Osteoblast (primary cell): ENCODE measurements at places on chromosomes 3 and 15. TPM values are rescaled to one million over a fixed set of nuclear protein-coding genes. Genes with fewer than 3 reads are reported as not detected.

IMP3 gene
- 46.6 and 64.4 TPM in 2 replicates for total RNA-seq

GAP43 gene
- 2.1 and 3.6 TPM in 2 replicates for total RNA-seq

TMEM207 gene
- not detected in 2 replicates for total RNA-seq

TMEM158 gene
- total RNA-seq = 4.7 and 9.0 TPM in 2 replicates

KIF15 gene
- total RNA-seq = 1.5 and 1.8 TPM in 2 replicates

ACAN gene
- 4.7 and 12.7 TPM in 2 replicates for total RNA-seq

TM4SF4 gene
- under 0.01 TPM in 1 of 2 replicates, not detected in the other for total RNA-seq

GOLGA8T gene
- total RNA-seq = not detected in 2 replicates

FAM107A gene
- not detected in 2 replicates for total RNA-seq

DBR1 gene
- total RNA-seq = 16.3 and 17.1 TPM in 2 replicates

GXYLT2 gene
- 75.1 and 77.4 TPM in 2 replicates for total RNA-seq

HYAL1 gene
- total RNA-seq = under 0.01 and 0.59 TPM in 2 replicates

CASR gene
- total RNA-seq = not detected in 2 replicates

MON1A gene
- total RNA-seq = 13.0 and 14.1 TPM in 2 replicates

MESP2 gene
- 0.72 and 1.5 TPM in 2 replicates for total RNA-seq

C3orf22 gene
- not detected in 2 replicates for total RNA-seq

PAQR5 gene
- total RNA-seq = 1.1 and 1.5 TPM in 2 replicates

VPS8 gene
- total RNA-seq = 95.2 and 96.7 TPM in 2 replicates

LACTB gene
- total RNA-seq = 51.6 and 52.8 TPM in 2 replicates

ZNF770 gene
- total RNA-seq = 33.9 and 34.7 TPM in 2 replicates

ATP2B2 gene
- total RNA-seq = not detected in 2 replicates

TYRO3 gene
- 6.2 and 6.8 TPM in 2 replicates for total RNA-seq

ZNF385D gene
- total RNA-seq = 2.5 and 2.9 TPM in 2 replicates

LTF gene
- 0.59 and 0.72 TPM in 2 replicates for total RNA-seq

SHF gene
- 3.3 and 4.1 TPM in 2 replicates for total RNA-seq

NLGN1 gene
- 7.7 and 9.0 TPM in 2 replicates for total RNA-seq

PDZRN3 gene
- 18.3 and 26.4 TPM in 2 replicates for total RNA-seq

AAGAB gene
- total RNA-seq = 41.8 and 51.0 TPM in 2 replicates

LOXL1 gene
- 246 and 264 TPM in 2 replicates for total RNA-seq

PLSCR2 gene
- total RNA-seq = not detected in 2 replicates

MEIS2 gene
- 14.7 and 17.7 TPM in 2 replicates for total RNA-seq

CPEB1 gene
- 29.2 and 36.6 TPM in 2 replicates for total RNA-seq
